ENCODE measurements at places on chromosomes 2 and 18.

DNA sequence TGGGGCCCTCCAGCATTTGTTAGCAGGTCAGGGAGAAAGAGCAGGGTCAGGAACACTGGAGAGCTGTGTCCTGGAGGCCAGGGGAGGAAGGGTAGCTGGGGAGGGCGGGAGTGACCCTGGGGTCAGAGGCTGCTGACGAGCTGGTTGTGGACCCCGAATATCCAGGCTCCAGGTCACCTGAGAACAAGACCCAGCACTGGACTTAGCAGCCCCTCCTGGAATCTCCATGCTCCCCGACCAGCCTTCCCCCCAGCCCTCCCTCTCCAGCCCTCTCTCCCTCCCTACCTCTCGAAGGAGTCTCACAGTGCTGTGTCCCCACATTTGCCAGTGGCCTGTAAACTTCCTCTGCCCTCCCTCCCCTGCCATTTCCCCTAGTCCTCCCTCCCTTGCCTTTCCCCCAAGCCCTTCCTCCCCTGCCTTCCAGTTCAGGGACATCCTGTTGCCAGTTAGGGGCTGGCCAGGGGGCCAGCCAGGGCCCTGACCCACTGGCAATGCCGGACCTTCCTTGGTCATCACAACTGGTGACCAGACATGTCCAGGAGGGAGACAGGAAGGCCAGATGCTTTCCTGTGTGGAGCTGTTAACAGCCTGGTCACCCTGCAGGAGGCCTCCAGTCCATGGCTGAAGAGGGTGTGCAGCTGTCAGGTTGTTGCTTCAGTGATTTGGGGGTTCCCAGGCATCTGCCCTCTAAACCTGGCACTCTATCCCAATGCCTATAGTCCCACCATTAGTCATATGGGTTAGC is 50.0 kb upstream of the FAHD2A start:
- no peak for DNase-seq

GRCh38 chr2:34808426-34808825 is 1209.3 kb upstream of the FAM98A start:
- DNase-seq = no peak

DNA sequence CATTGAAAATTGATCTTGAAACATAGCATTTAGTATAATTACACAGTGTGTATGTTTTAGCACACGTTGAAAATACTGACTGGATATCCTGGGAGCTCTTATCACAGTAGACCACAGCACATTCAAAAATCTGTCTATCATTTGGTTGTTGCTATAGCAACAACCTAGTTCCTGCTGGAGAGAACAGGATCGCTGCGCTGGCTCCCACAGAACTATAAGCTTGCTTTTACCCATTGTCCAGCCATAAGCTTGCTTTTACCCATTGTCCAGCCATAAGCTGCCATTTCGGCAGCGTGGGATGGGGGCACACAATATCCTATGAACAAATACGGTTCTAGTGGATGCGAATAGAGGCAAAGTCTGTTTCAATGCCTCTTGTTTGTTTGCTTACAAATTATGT is 70.4 kb upstream of the ST6GAL2 start:
- no peak for DNase-seq

DNA sequence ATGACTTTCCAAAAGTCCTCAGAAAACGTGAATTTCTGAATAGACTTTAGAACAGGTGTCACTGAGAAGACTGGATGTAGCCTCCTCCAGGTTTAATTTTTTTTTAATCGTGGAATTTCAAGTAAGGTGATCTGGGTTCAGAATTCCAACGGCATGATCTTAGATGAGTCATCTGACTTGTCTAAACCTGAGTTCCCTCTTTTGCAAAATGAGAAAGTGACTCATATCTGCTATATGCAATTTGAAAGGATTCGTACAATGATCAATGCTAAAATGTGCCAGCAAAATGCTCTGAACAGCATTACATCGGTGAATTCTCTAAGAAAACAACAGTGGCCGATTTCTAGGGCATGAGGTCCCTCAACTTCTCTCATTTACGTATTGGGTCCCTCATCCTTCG is 69.1 kb upstream of the ZNF516 start:
- no peak for DNase-seq

- no peak for DNase-seq
Observed at GRCh38 chr2:152067823-152068222, 31.0 kb downstream of the CACNB4 start.

GRCh38 chr2:233798335-233799086 is 20.4 kb downstream of the MROH2A start:
- DNase-seq = no peak

DNA sequence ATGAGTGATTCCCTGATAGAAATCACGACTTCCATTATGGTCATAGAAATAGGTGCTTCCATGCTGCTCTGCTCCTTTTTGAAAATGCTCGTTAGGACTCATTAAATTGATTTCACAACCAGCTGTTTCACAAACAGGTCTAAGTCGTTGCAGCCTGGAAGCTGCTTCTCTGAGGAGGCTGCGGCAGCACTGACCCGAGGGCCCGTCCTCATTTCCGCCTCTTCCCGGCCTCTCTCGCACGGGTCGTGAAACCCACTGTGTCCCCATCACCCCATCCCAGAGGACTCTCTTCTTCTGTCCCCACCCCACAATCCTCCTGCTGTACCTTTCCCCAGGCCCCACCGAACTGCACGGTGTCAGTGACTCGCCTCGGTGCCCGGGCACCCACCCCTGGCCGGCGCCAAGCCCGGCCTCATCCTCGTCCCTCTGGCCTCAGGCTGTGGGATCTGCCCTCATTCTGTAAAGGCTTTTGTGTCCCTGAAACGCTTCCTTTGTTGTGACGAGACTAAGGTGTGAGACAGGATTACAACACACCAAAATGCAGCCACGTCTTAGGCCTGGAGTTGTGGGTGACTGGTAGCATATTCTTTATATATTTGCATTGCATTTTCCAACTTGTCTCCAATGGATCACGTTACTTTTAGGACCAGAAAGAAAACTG is 112.7 kb upstream of the CTDP1 start:
- DNase-seq = no peak

DNA sequence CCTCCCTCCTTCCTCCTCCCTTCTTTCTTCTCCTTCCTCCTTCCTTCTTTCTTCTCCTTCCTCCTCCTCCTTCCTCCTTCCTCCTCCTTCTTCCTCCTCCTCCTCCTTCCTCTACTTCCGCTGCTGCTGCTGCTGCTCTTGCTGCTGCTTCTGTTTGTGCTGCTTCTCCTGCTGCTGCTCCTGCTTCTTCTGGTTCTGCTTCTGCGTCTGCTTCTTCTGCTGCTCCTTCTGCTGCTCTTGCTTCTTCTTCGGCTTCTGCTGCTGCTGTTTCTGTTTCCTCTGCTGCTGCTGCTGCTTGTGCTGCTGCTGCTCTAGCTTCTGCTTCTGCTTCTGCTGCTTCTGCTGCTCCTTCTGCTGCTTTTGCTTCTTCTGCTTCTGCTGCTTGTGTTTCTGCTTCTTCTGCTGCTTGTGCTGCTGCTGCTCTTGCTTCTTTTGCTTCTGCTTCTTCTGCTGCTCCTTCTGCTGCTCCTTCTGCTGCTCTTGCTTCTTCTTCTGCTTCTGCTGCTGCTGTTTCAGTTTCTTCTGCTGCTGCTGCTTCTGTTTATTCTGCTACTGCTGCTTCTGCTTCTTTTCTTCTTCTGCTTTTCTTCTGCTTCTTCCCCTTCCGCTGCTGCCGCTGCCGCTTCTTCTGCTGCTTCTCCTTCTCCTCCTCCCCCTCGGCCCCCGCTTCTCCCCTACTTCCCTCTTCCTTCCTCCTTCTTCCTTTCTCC is 8.6 kb downstream of the SNRNP27 start:
- DNase-seq = no peak

DNA sequence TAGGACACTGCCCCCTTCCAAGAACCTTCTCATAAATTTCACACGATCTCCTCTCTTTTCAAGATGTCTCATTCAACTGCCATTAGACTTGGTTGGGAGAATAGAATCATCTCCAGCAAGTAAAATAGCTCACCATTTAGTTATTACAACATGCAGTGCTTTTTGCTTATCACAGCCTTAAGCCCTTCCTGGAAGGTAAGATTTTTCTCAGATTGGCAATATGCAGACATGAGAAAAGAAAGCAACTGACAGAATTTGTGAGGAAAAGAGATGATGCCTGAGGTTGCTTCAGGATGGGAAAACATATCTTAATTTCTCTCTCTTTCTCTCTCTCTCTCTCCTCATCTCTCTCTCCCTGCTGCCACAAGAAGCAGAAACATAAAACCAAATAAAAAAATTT is 855.1 kb upstream of the ACVR2A start:
- DNase-seq = no peak

DNA sequence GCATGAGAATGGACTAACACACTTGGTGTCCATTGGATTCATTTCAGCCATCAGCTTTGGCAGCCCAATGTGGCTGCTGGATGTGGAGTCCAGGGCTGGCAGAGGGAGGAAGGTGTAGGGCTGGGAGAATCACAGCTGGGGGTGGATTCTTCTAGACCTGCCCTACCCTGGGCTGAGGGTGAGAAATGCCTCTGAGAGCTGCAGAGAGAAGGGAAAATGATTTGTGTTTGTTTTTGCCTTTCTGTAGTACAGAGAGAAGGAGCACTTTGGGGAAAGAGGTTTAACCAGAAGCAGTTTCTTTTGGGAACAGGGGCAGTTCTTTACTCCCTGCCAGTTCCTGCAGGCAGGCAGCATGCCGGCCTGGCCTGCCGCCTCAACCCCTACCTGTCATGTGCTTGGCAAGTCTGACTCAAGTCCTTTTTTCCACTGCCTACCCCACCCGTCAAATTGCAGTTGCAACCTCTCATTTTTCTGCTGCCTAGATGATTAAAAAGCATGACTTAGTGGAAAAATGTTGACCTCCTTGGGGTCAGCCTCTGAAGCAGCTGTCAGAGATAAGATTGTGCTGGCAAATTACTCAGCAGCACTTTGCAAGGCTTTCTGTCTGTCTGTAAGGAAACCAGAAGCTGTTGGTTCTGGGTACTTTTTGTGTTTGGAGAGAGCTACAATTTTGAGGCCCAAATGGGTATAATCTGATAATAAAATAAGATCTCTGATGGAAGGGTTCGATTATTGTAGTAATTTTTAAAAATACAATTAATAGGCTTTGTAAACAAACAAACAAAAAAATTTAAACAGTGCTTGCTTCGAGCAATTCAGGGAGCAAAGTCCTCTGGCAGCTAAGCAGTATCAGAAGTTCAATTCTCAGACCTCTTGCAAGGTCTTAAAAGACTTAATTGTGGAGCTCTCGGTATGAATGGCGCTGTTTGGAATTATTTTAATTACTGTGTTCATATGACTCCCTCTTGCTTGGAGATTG is 21.7 kb downstream of the LBH start:
- no peak for DNase-seq

GRCh38 chr18:904218-905090 is at the start of gene ADCYAP1:
Gene ADCYAP1, plus strand, starts transcription at chr18:904871. Its CDS starts 516 bp downstream, at chr18:905387.
- DNase-seq = no peak

DNA sequence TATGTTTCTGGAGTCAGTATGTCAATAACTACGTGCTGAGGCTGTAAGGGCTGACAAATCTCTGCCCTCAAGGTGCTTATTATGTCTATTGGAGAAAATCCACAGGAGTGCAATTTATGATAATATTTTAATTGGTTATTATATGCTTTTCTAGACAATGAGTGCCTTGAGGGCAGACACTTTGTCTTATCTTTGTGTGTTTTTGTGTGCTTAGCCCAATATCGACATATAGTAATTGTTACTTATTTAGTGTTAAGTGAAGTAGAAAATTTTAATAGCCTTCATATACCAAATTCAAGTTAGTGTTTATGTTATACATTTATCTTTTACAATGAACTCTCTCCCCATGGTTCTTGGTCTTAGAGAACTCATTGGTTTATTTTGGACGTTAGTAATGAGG is 118.9 kb downstream of the WDR7 start:
- no peak for DNase-seq

- DNase-seq = no peak
Observed at GRCh38 chr2:38892819-38893218, 3.1 kb downstream of the ARHGEF33 start.

GRCh38 chr2:70753031-70753430 is 15.0 kb downstream of the ADD2 start:
- no peak for DNase-seq

GRCh38 chr2:181814057-181814491 is 77.5 kb upstream of the ITPRID2 start:
- DNase-seq = no peak

DNA sequence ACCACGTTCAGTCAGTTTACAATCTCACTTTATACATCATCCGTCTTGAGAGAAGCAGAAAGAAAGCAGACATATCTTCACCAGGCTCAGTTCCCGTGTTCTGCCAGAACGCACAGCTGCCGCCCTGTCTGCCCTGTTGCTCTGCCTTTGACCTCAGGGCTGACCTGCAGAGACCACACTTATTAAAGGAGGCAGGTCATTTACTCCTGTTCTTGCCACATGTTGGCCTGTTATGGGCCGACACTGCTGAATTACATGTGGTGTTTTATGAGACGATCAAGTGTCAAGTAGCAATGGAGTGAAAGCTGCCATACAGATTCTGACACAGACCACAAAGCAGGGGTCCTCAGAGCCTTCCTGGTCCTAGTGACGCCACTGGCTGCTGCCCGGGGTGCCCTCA is 232.2 kb downstream of the TTC32 start:
- DNase-seq = no peak

DNA sequence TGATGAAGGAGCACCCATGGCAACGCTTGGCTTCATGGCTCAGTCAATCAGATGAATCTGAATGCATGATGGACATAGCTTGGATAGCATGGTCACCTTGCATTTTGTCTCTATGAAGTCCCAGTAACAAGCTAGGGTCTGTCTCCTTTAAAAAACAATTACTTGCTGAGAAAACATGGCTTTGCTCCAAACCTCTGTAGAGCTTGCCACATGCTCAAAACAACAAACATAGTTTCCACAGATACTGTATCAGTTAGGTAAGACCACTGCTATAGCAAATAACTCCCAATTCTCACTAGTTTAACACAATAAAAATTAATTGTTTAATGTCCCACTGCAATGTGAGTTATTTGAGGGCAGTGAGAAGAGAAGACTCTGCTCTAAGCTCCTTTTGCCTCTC is 401.0 kb downstream of the IRS1 start:
- no peak for DNase-seq

DNA sequence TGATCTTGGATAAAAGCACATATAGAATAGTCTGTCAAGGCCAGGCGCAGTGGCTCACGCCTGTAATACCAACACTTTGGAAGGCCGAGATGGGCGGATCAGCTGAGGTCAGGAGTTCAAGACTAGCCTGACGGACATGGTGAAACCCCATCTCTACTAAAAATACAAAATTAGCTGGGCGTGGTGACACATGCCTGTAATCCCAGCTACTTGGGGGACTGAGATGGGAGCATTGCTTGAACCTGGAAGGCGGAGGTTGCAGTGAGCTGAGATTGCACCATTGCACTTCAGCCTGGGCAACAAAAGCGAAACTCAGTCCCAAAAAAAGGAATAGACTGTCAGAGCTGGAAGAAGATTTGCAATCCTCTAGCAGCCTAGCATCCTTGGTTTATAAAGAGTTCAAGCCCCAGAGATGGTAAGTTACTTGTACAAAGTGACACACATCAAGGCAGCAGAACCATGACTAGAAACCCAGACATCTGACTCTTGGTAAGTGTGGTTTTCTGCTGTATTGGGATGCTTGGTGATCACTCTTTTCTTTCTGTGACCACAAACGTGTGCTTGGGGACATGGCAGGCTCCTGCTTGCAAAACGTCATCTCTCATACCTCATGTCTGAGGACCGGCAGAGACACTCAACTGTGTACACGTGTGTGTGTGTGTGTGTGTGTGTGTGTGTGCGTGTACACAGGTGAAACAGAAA is 69.0 kb downstream of the OSBPL6 start:
- no peak for DNase-seq

Measured in amygdala (tissue), 56 donors.